GM10248 (cell line): ENCODE measurements at places on chromosomes 2 and 18.
A peak's percentile ranks its signal among the peaks of the same experiment; 100 is the strongest.

DNA sequence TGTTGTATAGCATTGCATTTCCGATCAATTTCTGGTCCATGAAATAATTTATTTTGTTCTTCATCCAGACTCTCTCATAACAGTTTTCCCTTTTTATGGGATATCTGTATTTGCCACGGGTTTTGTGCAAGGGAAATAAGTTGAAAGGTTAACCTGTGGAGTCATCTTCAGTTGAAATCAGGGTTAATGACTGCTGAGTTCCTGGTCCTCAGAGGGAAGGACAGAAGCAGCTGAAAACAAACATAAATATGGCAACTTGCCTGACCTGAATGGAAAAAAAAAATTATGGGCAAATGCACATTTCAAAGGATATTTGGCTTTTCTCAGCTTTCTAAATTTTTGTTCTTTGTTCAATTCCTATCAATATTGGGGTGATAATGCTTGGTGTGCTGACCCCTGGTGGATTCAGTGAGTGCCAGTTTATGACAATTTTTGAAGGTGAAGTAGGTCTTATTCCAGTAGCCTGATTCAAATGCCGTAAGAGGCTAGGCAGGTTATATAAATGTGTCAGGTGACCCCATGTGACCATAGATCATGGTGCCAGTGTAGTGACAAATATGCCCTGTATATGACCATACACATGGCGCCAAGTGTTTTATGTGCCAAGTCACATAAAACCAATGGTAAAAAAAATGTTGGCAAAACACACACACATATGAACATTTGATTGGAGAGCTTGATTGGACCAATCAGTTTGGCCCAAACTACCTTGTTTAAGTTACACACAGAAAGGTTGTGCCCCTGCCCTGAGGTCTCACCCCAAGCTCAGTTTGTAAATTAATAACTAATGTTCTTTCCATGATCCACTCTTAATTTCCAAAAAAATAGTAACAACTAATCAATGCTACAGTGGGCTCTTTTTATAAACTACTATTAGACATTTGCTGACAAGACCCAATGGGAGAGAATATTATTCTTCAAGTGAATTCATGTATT is 47.6 kb upstream of the FAM124B start:
- peak; percentile 26 for DNase-seq

DNA sequence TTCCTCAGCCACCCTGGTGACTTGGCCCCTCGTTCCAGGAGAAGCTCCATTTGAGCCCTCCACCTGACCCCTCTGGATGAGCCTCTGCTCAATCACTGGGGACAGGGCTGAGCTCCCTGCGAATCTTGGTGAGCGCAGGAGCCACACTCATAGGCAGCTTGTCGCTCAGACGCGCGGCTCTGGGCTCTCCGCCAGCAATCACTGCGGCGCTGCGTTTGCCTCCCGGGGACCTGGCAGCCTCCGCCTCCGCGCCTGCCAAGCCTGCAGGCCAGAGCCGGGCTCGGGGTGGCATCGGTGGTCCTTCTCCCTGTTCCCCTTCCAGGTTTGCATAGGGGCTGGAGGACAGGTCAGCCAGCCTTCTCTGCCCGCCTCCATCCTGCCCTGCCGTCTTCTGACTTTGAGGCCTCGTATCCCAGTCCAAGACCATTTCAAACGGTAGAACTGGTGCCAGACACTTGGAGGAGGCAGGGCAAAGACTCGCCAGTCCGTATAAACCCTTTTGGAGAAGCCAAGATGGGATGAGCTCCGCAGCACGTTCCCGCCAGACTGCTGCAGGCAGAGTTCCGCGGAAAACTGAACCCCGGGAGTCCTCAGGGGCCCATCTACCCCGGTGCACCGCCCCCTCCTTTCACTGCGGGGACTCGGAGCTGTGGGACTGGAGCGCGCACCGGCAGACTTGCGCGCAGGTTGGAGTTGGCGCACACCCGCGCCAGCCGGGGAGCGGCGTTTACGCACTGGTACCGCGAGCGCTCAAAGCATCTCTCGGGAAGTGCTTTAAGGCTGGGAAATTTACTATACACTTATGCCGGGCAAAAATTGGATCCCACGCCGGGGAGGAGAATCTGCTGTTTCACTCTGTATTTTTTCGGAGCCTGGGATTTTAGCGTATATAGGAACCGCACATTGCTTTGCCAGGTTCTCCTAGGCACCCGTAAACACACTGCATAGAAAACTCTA is 1.1 kb upstream of the TACR1 start:
- peak; percentile 24 for DNase-seq

DNA sequence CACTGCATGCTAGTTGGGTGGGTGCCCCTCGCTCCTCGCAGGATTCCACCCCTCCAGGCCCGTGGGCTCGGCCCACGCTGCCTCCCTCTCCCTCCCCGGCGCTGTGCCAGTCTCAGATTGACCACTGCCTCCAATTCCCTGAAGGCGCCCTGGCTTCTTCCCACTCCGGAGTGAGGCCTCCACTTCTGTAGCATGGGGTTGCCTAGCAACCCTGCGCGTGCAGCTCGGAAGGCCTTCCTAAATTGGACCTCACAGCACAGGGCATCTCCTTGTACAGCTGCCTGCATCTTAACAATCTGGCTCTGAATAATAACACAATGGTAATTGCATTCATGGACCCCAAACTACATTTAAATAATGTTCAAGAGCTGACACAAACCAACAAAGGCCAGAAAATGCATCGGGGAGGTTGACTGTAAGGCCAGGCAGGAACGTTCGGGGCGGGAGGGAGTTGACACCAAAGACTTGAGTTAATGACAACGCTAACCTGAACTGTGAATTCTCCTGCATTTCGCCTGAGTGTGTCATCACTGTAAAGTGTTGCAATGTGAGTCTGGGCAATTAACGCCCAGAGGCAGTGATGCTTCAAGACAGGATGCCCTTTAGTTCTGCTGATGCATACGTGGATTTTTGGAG is 222.9 kb downstream of the ZBTB7C start:
- DNase-seq: no peak

GRCh38 chr2:181305301-181306123 is 151.7 kb upstream of the ITGA4 start:
- peak; percentile 45 for DNase-seq

GRCh38 chr18:12442946-12443345 is 35.2 kb downstream of the PRELID3A start:
- no peak for DNase-seq

DNA sequence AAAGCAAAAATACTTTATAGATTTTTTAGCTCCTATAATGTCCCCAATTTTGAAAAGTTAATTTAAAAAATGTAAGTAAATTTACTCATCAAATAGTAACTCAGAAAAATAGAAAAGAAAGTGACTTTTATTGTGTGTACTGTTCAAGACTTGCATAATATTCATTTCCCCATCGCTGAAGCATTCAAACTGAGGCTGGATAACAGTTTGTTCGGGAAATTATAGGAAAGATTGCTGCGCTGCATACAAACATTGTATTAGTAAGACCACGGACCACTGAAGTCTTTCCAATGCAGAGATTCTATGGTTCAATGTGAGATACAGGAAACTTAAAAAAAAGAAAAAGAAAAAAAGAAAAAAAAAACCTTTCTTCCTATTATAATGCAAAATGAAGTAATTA is 10.4 kb downstream of the STK17B start:
- no peak for DNase-seq

DNA sequence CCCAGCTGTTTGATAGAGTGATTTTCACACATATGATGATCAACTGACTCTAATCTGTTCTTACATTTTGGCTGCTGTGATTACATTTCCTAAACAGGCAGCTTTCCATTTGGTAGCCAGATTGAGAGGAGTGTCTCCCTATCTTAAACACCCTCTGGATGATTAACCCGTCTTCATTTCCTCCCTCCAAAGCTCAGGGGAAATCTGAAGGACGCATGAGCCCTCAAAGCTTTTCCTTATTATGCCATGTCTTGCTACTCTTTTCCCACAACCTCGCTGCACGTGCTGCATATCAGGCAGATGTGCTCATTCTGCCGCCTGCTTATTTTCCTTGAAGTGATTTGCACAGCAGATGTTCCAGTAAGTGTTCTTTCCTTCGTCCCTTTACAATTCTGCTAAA is 837.4 kb downstream of the LRRTM4 start:
- DNase-seq: no peak

- DNase-seq: peak; percentile 40
These were observed 795 bp downstream of the METTL21A start for GRCh38 chr2:207624185-207625013.

DNA sequence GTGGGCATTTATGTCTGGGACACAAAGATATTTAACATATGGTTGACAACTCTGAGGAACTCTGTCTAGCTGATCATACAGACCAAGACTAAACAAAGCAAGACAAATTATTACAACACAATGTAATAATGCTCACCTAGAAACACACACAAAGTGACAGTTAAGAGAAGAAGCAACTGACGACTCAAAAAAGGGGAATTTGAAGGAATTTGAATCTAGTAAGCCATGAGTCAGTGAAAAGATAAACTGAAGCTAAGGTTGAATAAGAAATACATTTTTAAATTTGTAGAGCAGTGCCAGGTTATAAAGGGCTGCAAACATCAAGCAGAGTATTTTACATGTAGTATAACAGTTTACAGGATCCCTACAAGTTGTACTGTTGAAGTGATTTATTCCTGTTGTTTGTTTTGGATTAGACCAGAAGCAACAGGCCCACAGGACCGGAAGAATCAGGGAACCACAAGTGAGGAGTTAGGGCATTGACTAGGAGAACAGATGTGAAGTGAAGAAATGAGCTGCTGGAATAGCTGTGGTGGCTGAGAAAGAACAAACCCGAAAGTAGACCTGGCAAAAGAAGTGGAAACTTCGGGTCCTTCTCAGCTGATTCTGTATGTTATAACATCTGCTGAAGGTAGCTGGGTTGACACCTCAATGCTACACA is 35.6 kb downstream of the IFIH1 start:
- DNase-seq: no peak

DNA sequence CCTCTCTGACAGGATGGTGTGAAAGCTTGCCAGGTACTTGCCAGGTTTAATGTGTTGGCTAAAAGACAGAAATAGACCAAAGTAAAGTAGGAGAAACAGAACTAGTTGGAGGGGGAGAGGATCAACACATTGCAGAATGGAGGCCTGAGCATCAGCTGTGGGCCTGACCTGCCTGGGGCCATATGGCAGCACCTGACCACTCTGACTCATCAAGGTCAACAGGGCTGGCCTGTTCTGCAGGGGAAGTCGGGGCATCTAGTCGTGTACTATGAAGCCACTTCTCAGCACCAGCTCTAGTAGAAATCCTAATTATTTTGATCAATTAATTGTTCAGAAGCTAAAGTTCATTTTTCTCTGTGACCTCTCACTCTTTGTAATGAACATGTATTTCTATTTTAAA is 35.8 kb upstream of the NOSTRIN start:
- no peak for DNase-seq

DNA sequence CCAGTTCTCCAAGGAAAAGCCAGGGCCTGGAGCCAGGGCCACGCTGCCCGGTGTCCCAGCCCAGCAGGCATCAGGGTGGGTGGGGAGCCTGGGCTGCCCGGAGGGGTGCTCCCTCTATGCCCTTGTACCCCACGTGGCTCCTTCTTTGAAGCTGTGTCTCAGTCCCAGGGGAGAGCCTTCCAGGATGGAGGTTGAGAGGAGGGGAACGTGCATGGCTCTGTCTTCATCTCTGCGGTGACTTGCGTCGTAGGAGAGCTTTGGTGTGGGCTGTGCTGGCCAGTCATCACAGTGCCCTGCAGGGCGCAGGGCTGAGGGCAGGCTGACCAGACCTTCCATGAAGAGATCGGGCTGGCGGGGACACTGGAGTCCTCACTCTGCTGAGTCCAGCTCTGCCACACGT is 197.2 kb downstream of the LDLRAD4 start:
- no peak for DNase-seq

DNA sequence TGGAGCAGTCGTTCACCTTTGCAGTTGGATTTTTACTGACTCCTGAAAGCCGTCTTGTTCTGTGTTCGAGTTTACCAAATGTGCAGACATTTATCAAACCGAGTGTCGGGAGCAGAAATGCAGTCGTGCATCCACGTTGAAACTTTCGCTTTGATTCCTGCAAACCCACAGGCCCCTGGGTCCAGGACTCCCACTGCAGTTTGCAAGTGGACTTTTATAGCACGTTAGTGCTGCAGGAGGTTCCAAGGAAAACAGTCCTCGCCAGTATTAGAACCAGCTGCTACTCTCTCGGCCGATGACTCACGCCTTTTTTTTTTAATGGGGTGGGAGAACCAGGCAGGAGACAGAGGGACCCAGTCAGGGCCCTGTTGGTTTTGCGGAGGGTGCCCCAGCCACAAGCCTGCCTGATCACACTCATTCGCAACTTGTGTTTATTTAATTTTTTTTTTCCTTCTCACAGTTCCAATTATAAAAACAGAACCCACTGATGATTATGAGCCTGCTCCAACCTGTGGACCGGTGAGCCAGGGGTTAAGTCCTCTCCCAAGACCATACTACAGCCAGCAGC is 90.1 kb downstream of the NFATC1 start:
- no peak for DNase-seq

DNA sequence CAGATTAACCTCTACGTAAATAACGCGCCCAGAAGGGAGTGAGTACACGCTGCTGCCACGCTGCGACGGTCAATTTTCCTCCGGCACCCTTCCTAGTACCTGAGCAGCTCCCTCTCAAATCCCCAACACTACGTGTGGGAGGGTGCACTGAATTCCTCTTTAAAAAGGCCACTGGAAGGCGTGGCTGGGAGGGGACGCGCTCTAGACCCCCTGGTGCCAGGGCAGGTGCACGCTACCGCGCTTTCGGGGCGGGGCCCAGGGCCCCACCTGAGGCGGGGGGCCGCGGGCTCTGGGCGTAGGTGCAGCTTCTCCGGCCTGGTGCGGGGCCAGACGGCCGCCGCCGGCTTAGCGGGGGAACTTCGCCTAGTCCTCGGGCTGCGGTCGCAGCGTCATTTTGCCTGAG is 668 bp upstream of the ANKRD12 start:
- no peak for DNase-seq

DNA sequence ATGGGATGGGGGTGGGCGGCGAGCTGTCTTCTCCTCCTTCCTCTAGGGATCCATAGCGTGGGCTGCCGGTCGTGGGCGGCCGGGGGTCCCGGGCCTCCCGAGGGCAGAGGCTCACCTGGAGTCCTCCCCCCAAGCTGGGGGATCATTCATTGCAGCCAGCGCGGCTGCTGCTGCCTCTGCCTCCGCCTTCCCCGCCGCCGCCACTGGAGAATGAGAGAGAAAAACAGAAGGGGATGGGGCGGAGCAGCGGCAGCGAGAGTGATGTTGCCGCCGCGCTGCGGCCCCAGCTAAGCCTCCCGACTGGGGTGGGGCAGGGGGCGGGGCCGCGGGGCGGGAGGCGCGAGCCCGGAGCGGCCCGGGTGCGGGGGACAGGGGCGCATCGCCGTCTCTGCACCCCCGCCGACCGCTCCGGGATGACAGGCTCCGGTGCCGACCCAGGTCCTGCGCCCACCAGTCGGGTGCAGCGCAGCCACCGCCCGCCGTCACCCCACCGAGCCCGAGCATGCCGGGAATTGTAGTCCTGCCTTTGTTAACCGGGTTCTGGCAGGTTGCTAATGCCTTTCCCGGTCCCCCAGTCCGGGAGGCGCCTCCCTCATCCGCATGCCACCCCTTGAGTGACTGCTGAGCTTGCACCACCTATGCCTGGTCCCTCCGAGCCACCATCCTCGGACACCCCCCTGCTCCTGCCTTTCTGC is at the start of gene KIF3C:
Gene KIF3C (minus strand): TSS at position 225 of the 695 bp plus-strand sequence. CDS start 580 bp downstream, outside the sequence.
- DNase-seq: peak; percentile 83

GRCh38 chr2:200477667-200478131 is 32.2 kb downstream of the KCTD18 start:
- DNase-seq: no peak
